Melanocyte of skin (primary cell): ENCODE measurements at places on chromosomes 2 and 18. TPM values are rescaled to one million over a fixed set of nuclear protein-coding genes. Genes with fewer than 3 reads are reported as not detected.

NRP2 gene
- total RNA-seq, result 264 and 357 TPM in 2 replicates

PDE1A gene
- under 0.01 TPM in 1 of 2 replicates, not detected in the other for total RNA-seq

KIF5C gene
- 0.62 and 1.00 TPM in 2 replicates for total RNA-seq

TMEM37 gene
- total RNA-seq, result not detected in 2 replicates

MATN3 gene
- total RNA-seq, result 0.46 and 1.3 TPM in 2 replicates

TIGD1 gene
- total RNA-seq, result 7.0 and 7.6 TPM in 2 replicates

QPCT gene
- total RNA-seq, result 560 and 684 TPM in 2 replicates

EFHD1 gene
- 0.62 and 0.67 TPM in 2 replicates for total RNA-seq

POLR1A gene
- 33.7 and 38.9 TPM in 2 replicates for total RNA-seq

SLC30A3 gene
- under 0.01 TPM in 1 of 2 replicates, not detected in the other for total RNA-seq

SAG gene
- not detected in 2 replicates for total RNA-seq

OTOF gene
- under 0.01 TPM in 1 of 2 replicates, not detected in the other for total RNA-seq

EVA1A gene
- 64.7 and 110 TPM in 2 replicates for total RNA-seq

COLEC12 gene
- 0.33 and 0.77 TPM in 2 replicates for total RNA-seq

MFSD6 gene
- total RNA-seq, result 9.8 and 16.2 TPM in 2 replicates

LAMA1 gene
- total RNA-seq, result 73.0 and 269 TPM in 2 replicates

ASB18 gene
- not detected in 2 replicates for total RNA-seq

IL1F10 gene
- not detected in 2 replicates for total RNA-seq

CHPF gene
- 197 and 234 TPM in 2 replicates for total RNA-seq

RPL37A gene
- total RNA-seq, result 601 and 1,137 TPM in 2 replicates

DSG2 gene
- total RNA-seq, result 3.1 and 10.5 TPM in 2 replicates

MSGN1 gene
- total RNA-seq, result not detected in 2 replicates

RUFY4 gene
- total RNA-seq, result not detected in 2 replicates

NTSR2 gene
- total RNA-seq, result not detected in 2 replicates

SLC4A5 gene
- 1.4 and 1.5 TPM in 2 replicates for total RNA-seq

ITGA4 gene
- 8.9 and 83.2 TPM in 2 replicates for total RNA-seq

HRH4 gene
- total RNA-seq, result under 0.01 and 0.15 TPM in 2 replicates

CROCC2 gene
- under 0.01 TPM in 2 replicates for total RNA-seq

EGR4 gene
- total RNA-seq, result not detected in 2 replicates

FKBP1B gene
- 4.5 and 9.1 TPM in 2 replicates for total RNA-seq

DCDC2C gene
- not detected in 2 replicates for total RNA-seq

ALPI gene
- not detected in 2 replicates for total RNA-seq

MARCHF4 gene
- not detected in 2 replicates for total RNA-seq

COL5A2 gene
- total RNA-seq, result 153 and 179 TPM in 2 replicates

UGT1A3 gene
- not detected in 2 replicates for total RNA-seq

SPP2 gene
- total RNA-seq, result not detected in 2 replicates

MCFD2 gene
- 59.3 and 68.0 TPM in 2 replicates for total RNA-seq

G6PC2 gene
- total RNA-seq, result not detected in 2 replicates

IL37 gene
- not detected in 2 replicates for total RNA-seq

MOB4 gene
- total RNA-seq, result 38.3 and 44.6 TPM in 2 replicates

KCNIP3 gene
- total RNA-seq, result 114 and 168 TPM in 2 replicates

SLC35F5 gene
- 201 and 323 TPM in 2 replicates for total RNA-seq

WDR75 gene
- 42.6 and 63.2 TPM in 2 replicates for total RNA-seq

CCL20 gene
- total RNA-seq, result 1.0 TPM in 1 of 2 replicates, not detected in the other

ALK gene
- total RNA-seq, result 0.69 and 2.9 TPM in 2 replicates

RAX gene
- total RNA-seq, result not detected in 2 replicates

EIF5B gene
- 20.6 and 31.8 TPM in 2 replicates for total RNA-seq

NAGK gene
- 55.7 and 75.3 TPM in 2 replicates for total RNA-seq

KIAA2012 gene
- not detected in 2 replicates for total RNA-seq

HOXD8 gene
- under 0.01 TPM in 1 of 2 replicates, not detected in the other for total RNA-seq
